Psoas muscle (tissue), 8 donors: ENCODE measurements at places on chromosomes 2 and 18.

DNA sequence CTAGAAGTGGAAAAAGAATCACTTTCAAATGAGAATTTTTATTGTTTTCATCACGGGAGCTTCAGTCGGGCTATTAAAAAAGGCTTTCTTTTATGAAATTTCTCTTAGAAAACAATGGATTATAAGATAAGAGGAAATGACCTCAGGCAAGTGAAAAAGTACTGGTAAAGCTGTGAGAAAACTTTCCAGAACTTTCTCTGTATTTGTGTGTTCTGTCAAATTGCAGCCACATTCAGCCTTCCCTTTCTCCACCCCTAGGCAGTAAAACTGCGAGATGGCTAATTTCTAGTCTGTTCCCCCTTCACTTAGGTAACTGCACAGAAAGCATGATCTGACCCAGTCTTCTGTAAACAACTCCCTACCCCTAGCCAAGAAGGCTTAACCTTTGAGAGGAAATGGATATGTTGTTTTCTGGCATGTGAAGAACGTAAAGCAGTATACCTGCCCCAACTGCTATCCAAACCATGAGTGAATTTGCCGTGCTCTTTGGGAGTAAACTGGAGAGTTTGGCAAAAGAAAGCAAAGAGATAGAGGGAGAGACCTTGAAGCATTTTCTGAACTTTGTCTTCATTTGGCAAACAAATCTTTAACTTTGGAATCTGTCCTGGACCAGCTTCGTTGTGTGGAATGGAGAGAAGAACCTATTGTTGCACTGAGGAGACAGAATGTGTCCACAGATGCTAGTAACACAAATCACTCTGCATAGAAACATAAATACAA is 105.4 kb downstream of the ETAA1 start:
- DNase-seq, result no peak

DNA sequence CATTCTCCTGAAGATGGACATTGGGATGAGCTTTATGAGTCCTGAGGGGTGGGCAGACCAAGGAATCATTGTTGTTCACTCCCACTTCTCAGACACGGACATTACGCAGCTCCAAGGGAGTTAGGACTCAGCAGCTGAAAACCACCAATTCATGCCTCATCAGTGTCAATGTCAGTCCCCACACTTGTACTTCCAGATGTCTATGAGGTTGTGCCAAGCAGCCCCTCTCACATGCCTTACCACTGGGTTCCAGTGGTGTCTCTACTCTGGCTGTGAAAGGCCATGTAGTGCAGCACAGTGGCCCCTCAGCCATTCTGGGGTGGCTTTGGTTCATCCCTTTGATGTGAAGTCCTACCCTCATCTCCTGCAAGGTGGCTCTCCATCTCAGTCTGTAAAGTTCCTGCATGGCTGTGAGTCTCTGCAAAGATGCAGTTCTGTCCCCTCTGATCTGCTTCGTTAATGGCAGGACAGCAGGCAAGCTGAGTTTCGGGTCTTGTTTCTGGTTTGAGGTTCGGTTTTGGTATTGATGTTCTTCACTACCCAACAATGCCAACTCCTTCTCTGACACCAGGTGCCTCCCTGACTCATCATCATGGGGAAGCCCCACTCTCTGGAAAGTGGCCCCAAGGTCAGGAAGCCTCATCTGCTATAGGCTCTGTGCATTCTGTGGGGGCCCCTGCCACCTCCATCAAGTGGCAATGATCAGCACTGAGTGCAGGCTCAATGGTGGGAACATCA is 14.0 kb upstream of the COL6A3 start:
- DNase-seq, result no peak

GRCh38 chr2:36701391-36701795 is 4.9 kb downstream of the VIT start:
- DNase-seq, result no peak

DNA sequence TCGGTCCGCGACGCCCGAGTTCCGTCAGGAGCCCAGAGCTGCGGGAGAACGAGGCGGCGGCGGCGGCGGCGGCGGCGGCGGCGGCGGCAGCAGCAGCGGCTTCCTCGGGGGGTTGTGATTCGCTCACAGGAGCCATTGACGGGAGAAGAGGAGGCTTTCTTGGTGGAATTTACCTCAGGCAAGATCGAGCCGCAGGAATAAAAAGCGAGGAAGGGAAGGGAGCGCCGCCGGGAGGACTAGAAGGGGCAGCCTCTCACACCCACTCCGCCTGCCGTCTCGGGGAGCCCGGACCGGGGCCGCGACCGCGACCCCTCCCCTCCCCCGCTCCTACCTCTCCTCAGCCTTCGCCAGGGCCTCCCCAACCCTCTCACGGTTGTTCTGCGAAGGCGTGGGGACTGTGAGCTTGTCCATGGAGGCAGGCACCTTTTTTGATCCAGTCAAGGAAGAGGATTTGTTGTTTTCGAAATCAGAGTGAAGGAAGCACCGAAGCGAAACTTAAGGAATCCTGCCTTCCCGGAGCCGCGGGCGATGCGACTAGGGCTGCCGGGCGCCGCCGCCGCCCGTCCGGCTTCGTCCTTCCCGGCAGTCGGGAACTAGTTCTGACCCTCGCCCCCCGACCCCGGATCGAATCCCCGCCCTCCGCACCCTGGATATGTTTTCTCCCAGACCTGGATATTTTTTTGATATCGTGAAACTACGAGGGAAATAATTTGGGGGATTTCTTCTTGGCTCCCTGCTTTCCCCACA is 506 bp downstream of the BMPR2 start:
- DNase-seq, result peak; percentile 45

- peak; percentile 1 for DNase-seq
Observed at GRCh38 chr2:241190291-241190981, 2.0 kb downstream of the ANO7 start.

GRCh38 chr2:9778471-9779316 is 64.6 kb upstream of the TAF1B start:
- DNase-seq, result no peak

DNA sequence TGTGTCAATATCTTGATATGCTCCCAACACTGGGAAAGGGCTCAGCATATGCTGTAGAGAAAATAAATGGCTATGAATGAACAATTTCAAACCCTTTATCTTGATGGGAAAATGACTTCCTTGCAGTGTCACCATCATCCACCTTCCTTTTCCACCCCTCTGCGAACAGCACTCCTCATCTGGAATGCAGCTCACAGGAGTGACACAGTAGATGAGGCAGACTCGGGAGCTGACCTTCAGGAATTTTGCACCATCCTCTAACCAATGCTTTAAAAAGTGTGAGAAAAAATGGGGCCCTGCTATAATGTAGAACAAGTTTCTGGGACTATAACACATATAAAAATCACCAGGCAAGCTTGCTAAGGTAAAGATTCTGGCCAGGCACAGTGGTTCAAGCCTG is 41.3 kb upstream of the YPEL5 start:
- DNase-seq, result no peak
